ENCODE measurements at places on chromosomes 4 and X. TPM values are rescaled to one million over a fixed set of nuclear protein-coding genes. Genes with fewer than 3 reads are reported as not detected.

NSG1 gene
- total RNA-seq, result 1.6 TPM

GRCh38 chr4:152100379-152101201 is 339.8 kb upstream of the GATB start:
- peak; percentile 96 for DNase-seq
- no peaks in the 10 kb centered on the region for H3K36me3 ChIP-seq
- H3K4me1 ChIP-seq, result peaks cover 93% of the 10 kb centered on the region
- no peaks in the 10 kb centered on the region for H3K27me3 ChIP-seq
- peak overlapping the region; percentile 89 for H3K27ac ChIP-seq

AFP gene
- not detected for total RNA-seq

HAUS7 gene
- 28.3 TPM for total RNA-seq

DNA sequence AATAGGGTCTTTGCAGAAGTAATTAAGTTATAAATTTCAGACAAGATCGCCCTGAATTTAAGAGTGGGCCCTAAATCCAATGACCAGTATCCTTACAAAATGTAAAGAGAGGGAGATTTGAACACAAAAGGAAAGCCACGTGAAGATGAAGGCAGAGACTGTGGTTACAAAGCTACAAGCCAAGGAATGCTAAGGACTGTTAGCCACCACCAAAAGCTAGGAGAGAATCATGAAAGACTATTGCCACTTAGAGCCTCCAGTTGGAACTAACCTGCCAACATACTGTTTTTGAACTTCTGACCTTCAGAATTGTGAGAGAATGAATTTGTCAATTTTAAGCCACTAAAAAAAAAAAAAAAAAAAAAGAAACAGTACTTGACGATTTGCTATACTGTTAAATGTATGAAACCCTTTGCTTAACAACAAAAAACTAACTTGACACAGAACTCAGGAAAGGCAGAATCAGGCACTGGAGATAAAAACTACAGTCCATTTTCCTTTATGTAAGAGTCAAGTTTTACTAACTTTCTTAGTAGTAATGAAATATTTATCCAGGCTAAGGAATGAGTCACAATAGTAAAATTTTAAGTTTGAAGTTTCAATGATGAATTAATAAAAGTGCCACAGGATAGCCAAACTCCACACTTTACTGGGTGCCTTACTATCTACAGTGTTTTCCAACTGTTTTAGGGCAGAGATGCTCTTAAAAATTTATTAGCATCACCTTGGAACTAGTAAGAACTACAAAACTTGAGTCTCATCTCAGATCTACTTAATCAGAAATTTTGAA is 25.1 kb downstream of the DHX15 start:
- H3K36me3 ChIP-seq, result no peaks in the 10 kb centered on the region
- DNase-seq, result no peak
- peaks cover 13% of the 10 kb centered on the region for H3K4me1 ChIP-seq

- DNase-seq, result no peak
- no peaks in the 10 kb centered on the region for H3K36me3 ChIP-seq
- H3K4me1 ChIP-seq, result no peaks in the 10 kb centered on the region
- H3K27ac ChIP-seq, result no peak within 1 kb of the TSS
- no peak within 1 kb of the TSS for H3K4me3 ChIP-seq
Measured at GRCh38 chr4:26490111-26490959, at the start of gene CCKAR. Gene CCKAR, minus strand, starts transcription at chr4:26490484. Its CDS starts 217 bp downstream, at chr4:26490267.

GRCh38 chrX:129193357-129193756 is 329.9 kb downstream of the SMARCA1 start:
- DNase-seq, result no peak
- H3K4me1 ChIP-seq, result no peaks in the 10 kb centered on the region
- no peak overlapping the region for H3K27ac ChIP-seq
- no peaks in the 10 kb centered on the region for H3K36me3 ChIP-seq

GRCh38 chr4:151031831-151032605 is 16.9 kb upstream of the LRBA start:
- DNase-seq, result no peak
- H3K27ac ChIP-seq, result no peak overlapping the region
- no peaks in the 10 kb centered on the region for H3K36me3 ChIP-seq
- no peaks in the 10 kb centered on the region for H3K27me3 ChIP-seq
- H3K4me3 ChIP-seq, result no peak overlapping the region

DNA sequence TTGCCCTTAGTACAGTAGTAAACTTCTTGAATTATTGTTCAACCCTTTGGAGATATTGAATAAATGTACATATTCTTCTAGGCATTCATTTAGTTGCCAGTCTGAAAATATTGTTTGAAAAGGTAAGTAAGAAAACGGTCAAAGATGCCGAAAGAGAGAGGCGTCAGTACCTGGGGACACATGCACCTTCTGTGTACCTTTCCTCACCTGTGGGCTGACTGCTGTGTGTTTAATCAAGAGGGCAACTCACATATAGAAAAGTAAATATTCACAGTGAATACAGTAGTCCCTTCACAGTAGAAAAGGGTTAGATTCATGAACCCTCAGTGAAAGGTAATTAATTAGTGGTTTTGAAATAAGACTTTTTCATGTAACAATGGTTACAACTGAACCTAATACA is 6.9 kb downstream of the ANXA10 start:
- no peak for DNase-seq
- no peaks in the 10 kb centered on the region for H3K36me3 ChIP-seq
- no peaks in the 10 kb centered on the region for H3K4me1 ChIP-seq
- H3K27ac ChIP-seq, result no peak overlapping the region

- H3K27me3 ChIP-seq, result no peaks in the 10 kb centered on the region
- H3K36me3 ChIP-seq, result peaks cover 4% of the 10 kb centered on the region
- peak overlapping the region; percentile 85 for H3K27ac ChIP-seq
- no peak for DNase-seq
- H3K4me1 ChIP-seq, result peaks cover 6% of the 10 kb centered on the region
Measured at GRCh38 chrX:23668335-23668734, 1.0 kb downstream of the PRDX4 start.

DNA sequence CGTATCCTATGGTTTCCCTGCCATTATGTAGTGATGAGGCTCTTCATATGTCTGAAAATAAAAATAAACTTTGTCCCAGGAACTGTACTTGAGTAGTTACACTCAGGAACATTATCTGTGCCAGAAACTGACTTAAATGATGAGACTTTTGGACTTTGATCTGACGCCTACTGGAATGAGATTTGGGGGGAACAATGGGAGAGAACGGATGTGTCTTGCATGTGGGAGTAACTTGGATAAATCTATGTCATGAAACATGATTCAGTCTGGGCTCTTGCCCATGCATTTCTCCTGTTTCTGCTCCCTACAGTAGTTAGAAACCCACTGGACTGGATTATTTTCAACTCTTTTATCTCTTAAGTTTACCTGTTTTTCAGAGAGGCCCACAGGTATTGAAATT is 2351.4 kb downstream of the PCDH7 start:
- no peak overlapping the region for H3K27ac ChIP-seq

Data from naive thymus-derived CD4-positive, alpha-beta T cell (primary cell).